Mesothelial cell of epicardium (in vitro differentiated cells): ENCODE measurements at places on chromosomes 2 and 18. TPM values are rescaled to one million over a fixed set of nuclear protein-coding genes. Genes with fewer than 3 reads are reported as not detected.
A peak's percentile ranks its signal among the peaks of the same experiment; 100 is the strongest.

DNA sequence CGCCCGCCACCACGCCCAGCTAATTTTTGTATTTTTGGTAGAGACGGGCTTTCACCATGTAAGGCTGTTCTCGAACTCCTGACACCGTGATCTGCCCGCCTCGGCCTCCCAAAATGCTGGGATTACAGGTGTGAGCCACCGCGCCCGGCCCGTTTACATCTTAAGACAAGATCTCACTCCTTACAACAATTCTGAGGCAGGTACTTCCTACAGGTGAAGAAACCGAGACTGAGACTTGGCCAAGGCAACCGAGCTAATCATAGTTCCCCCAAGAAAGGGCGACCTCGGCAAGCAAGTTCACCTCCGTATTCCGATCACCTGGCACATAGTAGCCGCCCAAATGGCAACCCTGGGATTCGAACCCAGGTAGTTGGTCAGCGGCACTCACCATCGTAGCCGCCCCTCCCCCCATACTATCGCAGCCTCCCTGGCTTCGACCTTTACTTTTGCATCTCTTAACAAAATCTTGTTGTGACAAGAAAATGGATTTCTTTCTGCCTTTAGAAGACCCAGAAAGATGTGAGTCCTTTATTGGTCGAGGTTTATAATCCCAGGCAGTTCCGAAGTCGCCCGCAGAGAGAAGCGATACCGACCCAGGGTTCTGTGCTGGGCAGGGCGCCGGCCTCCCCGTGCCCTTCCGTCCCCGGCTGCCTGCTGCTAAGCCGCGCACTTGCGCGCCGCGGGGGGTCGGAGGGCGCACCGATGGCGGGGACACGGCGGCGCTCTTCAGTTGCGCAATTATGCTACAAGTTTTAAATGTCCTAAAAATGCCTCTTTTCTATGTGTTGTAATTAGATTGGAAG is 1.1 kb upstream of the FZD5 start:
- H3K4me3 ChIP-seq: peak overlapping the region; percentile 76
- H3K27me3 ChIP-seq: peaks cover 44% of the 10 kb centered on the region
- no peaks in the 10 kb centered on the region for H3K36me3 ChIP-seq
- no peak for DNase-seq
- no peak overlapping the region for H3K27ac ChIP-seq

DNA sequence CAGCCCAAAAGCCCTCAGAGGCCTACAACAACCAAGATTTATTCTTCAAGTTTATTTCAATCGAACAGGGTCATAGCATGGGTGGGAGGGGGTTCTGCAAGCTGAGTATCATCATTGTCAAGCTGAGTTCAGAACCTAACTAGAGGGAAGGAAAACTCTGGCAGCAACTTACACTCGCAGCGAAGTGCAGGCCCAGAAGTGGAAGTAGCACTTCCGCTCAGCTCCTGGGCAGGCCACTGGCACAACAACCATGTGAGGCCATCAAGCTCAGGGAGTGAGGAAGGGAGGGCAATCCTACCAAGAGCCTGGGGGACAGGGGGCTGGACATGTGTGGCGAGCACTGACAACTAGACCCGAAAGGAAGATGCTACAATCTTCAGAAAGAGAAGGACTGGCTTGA is 4.8 kb downstream of the UXS1 start:
- no peaks in the 10 kb centered on the region for H3K27me3 ChIP-seq
- peaks cover 22% of the 10 kb centered on the region for H3K4me1 ChIP-seq
- no peak overlapping the region for H3K27ac ChIP-seq
- no peak overlapping the region for H3K4me3 ChIP-seq
- H3K36me3 ChIP-seq: no peaks in the 10 kb centered on the region

GRCh38 chr2:12766421-12766879 is 49.7 kb downstream of the TRIB2 start:
- H3K4me1 ChIP-seq: peaks cover under 1% of the 10 kb centered on the region
- no peak for DNase-seq
- no peaks in the 10 kb centered on the region for H3K36me3 ChIP-seq
- H3K4me3 ChIP-seq: no peak overlapping the region
- H3K27me3 ChIP-seq: peaks cover 45% of the 10 kb centered on the region

DNA sequence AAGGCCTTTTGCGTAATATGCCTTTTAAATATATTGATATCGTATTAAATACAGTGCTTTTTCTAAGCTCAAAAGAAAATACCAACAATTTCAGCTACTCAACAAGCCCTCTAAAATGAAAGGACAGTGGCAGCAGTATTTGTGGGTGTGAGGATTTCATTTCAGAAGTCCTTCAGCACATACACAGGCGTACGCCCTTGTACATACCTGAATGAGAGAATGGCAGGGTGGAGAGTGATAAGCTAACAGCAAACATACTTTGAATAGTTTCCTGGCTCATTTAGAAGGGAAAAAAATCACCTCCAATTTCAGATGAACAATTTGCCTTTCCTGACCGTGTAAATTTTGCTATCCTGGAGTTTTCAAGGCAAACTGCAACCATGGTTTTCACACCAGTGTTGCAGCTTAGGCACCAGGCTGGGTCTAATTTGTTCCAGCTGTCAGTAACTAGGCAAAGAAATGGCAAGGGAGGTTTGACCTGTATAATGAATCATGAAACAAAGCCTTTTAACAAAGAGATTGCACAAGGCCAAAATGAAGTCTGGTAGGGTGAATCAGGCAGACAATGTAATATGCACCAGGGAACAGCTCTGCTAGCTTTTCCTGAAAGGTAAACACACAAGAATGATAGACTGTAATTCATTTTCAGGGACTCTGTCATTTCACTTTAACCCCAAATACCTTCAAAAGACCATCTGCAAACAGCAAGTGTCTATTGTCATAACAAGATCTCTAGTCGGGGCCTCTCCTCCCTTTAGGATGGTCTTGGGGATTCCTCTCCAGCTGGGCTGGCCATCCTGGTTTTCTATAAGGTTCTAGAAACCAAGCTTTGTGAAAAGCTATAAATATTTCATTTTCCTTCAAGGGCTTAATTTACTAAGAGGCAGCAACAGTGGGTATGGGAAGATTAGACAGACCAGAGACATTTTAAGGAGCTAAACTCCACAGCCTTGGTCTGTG is 11.5 kb downstream of the ANKRD29 start:
- H3K4me1 ChIP-seq: peaks cover 30% of the 10 kb centered on the region
- H3K27me3 ChIP-seq: no peaks in the 10 kb centered on the region
- no peak for DNase-seq
- no peak overlapping the region for H3K4me3 ChIP-seq

Gene SMPD4
- 82.8 to 89.2 TPM (median 85.7 TPM) in 3 replicates for total RNA-seq

Gene TUBA3D
- not detected in 3 replicates for total RNA-seq
